Fibroblast of the conjunctiva (primary cell): ENCODE measurements at places on chromosomes 2 and 18.

GRCh38 chr2:36670881-36671595 is 25.5 kb upstream of the VIT start:
- DNase-seq = no peak

DNA sequence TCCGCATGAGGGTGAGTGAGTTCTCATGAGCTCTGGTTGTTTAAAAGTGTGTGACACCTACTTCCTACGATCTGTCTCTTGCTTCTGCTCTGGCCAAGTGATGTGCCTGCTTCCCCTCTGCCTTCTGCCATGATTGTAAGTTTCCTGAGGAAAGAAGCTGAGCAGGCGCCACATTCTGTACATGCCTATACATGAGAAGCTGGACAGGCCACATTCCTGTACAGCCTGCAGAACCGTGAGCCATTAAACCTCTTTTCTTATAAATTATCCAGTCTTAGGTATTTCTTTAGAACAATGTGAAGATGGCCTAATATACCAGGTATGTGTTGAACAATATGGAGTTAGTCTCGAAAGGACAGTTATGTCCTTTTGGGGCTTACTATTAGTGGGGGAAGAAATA is 281.0 kb downstream of the ALK start:
- DNase-seq = no peak

GRCh38 chr18:25125680-25126079 is 226.3 kb downstream of the ZNF521 start:
- DNase-seq = no peak

DNA sequence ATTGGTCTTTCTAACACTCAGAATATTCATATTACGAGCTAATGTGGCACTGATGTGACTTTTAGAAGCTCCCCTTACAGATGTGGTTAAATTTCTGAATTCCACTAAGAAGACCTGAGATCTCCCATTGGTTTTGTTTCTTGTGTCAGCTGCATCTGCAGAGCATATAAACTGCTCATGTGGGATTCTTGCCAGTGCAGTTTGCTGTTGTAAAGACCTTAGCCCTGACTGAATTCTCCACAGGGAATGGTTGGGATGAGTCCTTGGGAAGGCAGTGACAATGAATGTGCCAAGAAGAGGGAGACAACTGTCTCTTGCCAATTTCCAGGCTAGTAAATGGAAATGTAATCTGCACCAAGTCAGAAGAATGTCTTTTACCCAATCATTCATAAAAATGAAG is 94.1 kb downstream of the PTPRM start:
- DNase-seq = no peak

DNA sequence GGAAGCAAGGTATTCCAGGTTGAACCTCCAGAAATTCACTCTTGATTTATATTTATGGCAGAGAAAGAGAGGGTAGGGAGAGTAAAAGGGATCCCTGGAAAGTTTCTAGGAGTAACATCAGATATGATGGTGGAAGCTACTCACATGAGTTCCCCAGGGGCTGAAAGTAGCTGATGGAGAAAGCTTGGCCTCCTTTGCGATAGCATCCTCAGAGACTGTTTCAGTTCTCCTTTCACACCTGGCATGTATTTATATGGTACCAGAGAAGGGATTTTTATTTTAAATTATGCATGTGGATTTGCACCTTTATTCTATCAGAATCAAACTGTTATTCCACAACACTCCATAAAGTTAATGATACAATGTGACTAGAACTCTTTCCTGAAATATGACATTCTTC is 126.3 kb upstream of the OSR1 start:
- DNase-seq = no peak

- DNase-seq = no peak
These were observed 62.8 kb upstream of the ATL2 start for GRCh38 chr2:38439863-38440262.

GRCh38 chr2:195633974-195634373 is 23.1 kb upstream of the SLC39A10 start:
- no peak for DNase-seq

- DNase-seq = no peak
These were observed 1387.7 kb downstream of the SUCLG1 start for GRCh38 chr2:83071352-83071751.
